ENCODE measurements at places on chromosomes 2 and 18. TPM values are rescaled to one million over a fixed set of nuclear protein-coding genes. Genes with fewer than 3 reads are reported as not detected.

DNA sequence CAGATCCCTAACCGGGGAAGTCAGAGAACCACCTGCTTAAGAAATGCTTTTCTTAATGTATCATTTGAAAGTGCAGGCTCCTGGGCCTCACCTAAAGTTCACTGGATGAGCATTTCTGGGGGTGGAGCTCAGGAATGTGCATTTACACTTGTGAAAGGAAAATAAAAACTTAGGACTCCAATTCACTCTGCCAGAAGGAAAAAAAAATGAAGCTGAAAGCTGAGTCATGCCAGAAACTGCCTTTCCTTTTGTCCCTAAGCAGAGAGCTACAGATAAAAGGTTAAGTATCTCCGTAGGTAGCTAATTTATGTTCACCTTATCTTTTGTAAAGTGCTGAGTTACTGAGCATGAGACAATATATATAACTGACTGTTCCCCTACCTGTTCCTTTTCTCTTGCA is 229.5 kb upstream of the MEX3C start:
- H3K4me1 ChIP-seq, result peaks cover 11% of the 10 kb centered on the region
- H3K27me3 ChIP-seq, result no peaks in the 10 kb centered on the region
- no peak overlapping the region for H3K4me3 ChIP-seq
- no peaks in the 10 kb centered on the region for H3K36me3 ChIP-seq
- peak overlapping the region; percentile 74 for H3K27ac ChIP-seq

GRCh38 chr2:172195836-172196376 is 93.2 kb upstream of the DLX2 start:
- no peak for DNase-seq
- peak overlapping the region; percentile 26 for H3K27ac ChIP-seq
- H3K4me1 ChIP-seq, result peaks cover 4% of the 10 kb centered on the region

DNA sequence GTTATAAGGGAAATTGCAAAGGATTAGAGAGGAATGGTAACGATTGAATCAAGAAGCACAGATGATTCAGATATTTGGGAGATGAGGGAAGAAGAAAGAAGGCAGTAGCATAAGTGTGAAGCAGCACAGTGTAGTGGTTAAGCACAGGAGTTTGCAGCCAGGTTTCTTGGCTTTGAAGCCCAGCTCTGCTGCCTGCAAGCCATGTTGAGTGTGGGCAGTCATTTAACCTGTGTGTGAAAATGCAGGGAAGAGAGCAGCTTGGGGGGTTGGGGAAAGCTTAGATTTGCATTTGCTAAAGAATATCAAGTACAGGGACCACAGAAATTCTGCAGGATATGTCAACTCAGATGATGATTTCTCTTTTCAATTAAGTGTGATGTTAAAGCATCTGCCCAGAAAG is 21.5 kb upstream of the RBMS1 start:
- no peaks in the 10 kb centered on the region for H3K27me3 ChIP-seq
- DNase-seq, result no peak
- no peaks in the 10 kb centered on the region for H3K4me1 ChIP-seq
- H3K36me3 ChIP-seq, result no peaks in the 10 kb centered on the region
- no peak overlapping the region for H3K4me3 ChIP-seq

DNA sequence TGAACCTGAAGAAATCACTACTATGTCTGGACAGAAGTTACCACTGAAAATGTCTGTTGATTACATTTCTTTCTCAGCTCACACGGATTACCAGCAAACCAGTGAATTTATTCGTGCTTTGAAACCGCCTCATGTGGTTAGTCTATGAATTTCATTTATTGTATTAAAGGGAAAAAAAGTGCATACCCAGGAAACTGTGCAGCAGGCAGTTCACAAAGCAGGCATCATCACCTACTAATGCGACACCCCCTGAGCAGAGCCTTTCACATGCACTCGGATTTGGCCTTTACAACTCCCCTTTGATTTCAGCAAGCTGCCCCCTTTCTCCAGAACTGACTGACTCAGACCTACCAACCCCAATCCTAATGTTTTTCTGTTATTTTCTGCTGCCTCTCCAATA is 20.1 kb downstream of the CPSF3 start:
- no peaks in the 10 kb centered on the region for H3K36me3 ChIP-seq
- no peak overlapping the region for H3K4me3 ChIP-seq
- DNase-seq, result no peak
- H3K27ac ChIP-seq, result no peak overlapping the region

DNA sequence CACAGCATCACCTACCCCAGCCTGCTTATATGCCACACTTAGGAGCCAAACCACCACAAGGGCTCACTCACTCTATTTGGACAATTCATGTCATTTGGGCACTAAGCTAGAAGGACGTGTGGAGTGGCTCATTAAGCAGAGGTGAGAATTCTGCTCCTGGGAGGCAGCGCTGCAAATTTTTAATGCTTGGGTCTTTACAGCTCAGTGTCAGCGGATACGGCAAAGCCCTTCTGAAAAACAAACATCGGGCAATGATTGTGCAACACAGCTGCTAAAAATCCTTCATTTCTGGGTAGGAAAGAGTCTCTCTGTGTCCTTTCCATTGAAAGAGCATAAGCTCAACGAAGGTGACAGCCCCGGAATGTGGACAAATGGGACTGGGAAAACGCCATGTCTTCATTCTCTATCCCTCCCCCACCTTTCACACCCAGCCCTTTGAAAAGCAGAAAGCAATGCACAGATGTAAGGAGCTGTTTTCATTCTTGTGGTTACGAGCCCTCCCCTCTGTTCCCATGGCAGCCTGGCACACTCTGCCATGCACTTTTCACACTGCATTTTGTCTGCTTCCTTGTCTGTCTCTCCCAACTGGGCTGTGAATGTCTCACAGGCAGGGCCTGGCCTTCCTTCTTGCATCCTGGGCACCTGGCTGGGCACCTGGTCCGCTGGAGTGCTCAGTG is 16.0 kb downstream of the TMEM177 start:
- peak overlapping the region; percentile 26 for H3K27ac ChIP-seq
- H3K4me1 ChIP-seq, result peaks cover 16% of the 10 kb centered on the region
- no peaks in the 10 kb centered on the region for H3K36me3 ChIP-seq
- H3K27me3 ChIP-seq, result no peaks in the 10 kb centered on the region
- no peak for DNase-seq
- no peak overlapping the region for H3K4me3 ChIP-seq

DNA sequence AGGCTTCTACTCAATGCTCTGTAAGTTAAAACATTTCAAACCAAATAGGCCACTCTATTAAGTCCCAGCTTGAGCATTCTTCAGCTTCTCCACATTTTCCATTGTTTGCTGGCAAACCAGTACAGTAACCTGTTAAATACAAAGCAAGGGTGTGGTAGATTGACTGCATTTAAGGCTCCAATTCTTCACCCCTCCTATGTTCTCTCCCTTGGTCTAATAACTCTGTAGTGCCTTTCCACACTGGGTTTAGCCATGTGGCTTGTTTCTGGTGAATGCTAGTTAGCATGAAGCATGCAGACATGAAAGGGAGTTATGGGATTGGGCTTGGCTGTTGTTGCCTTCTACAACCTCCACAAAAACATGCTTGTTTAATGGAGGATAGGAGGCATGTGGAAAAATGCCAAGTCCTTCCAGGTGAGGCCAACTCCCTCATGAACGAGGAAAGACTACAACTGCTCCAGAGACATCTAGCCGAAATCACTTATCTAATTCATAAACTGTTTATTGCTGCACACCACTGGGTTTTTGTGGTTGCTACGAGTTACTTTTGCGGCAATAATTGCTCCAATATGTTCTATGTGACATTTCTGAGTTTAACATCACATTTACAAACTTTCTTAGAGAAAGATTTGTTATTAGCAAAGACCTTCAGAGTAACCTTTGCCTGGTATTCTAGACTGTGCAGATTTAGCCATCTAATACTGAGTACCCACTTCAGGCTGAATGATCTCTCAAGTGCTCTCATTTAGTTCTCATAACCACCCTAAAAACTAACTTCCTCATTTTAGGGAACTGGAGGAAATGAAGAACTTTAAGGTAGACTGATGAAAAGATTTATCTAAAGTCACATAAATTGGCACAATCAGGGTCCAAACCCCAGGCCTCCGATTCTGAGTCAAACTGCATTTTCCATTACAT is 104.0 kb downstream of the SMAD2 start:
- no peaks in the 10 kb centered on the region for H3K27me3 ChIP-seq
- no peaks in the 10 kb centered on the region for H3K4me1 ChIP-seq
- H3K4me3 ChIP-seq, result no peak overlapping the region
- H3K27ac ChIP-seq, result no peak overlapping the region
- DNase-seq, result no peak

DNA sequence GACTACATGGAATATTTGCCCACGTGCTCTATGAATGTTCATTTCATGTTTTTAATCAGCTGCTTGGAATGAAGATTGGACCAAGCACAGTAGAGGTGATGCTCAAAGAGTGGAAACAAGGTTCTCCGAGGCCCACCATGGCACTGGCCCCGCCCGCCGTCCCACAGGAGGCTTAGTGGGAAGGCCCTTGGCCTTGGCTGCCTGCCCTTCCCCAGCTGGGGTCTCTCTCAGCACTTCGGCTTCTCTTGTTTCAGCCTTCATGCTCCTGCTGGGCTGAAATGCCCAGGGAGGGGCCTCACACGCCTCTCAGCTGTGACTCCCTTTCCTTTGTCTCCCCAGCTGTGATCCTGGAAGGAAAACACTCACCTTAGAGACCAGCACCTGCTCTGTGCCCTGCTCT is 833.2 kb downstream of the GALR1 start:
- DNase-seq, result no peak
- H3K4me1 ChIP-seq, result no peaks in the 10 kb centered on the region
- no peak overlapping the region for H3K4me3 ChIP-seq
- no peaks in the 10 kb centered on the region for H3K27me3 ChIP-seq
- H3K36me3 ChIP-seq, result no peaks in the 10 kb centered on the region
- no peak overlapping the region for H3K27ac ChIP-seq

GRCh38 chr2:57417007-57417406 is 629.6 kb upstream of the VRK2 start:
- H3K4me1 ChIP-seq, result no peaks in the 10 kb centered on the region
- H3K4me3 ChIP-seq, result no peak overlapping the region
- H3K36me3 ChIP-seq, result no peaks in the 10 kb centered on the region
- no peaks in the 10 kb centered on the region for H3K27me3 ChIP-seq
- DNase-seq, result no peak

- DNase-seq, result no peak
- H3K4me1 ChIP-seq, result no peaks in the 10 kb centered on the region
- no peaks in the 10 kb centered on the region for H3K27me3 ChIP-seq
- no peaks in the 10 kb centered on the region for H3K36me3 ChIP-seq
- H3K4me3 ChIP-seq, result no peak overlapping the region
These were observed 516.4 kb downstream of the ZEB2 start for GRCh38 chr2:144003460-144004075.

- no peak for DNase-seq
- no peaks in the 10 kb centered on the region for H3K27me3 ChIP-seq
- no peaks in the 10 kb centered on the region for H3K36me3 ChIP-seq
- H3K4me3 ChIP-seq, result no peak overlapping the region
- H3K27ac ChIP-seq, result no peak overlapping the region
These were observed 33.5 kb downstream of the GRHL1 start for GRCh38 chr2:9984871-9985480.

GRCh38 chr2:97769711-97770110 is 56.3 kb downstream of the ZAP70 start:
- no peak for DNase-seq
- H3K36me3 ChIP-seq, result peaks cover 3% of the 10 kb centered on the region
- H3K27ac ChIP-seq, result no peak overlapping the region
- no peaks in the 10 kb centered on the region for H3K27me3 ChIP-seq

DNA sequence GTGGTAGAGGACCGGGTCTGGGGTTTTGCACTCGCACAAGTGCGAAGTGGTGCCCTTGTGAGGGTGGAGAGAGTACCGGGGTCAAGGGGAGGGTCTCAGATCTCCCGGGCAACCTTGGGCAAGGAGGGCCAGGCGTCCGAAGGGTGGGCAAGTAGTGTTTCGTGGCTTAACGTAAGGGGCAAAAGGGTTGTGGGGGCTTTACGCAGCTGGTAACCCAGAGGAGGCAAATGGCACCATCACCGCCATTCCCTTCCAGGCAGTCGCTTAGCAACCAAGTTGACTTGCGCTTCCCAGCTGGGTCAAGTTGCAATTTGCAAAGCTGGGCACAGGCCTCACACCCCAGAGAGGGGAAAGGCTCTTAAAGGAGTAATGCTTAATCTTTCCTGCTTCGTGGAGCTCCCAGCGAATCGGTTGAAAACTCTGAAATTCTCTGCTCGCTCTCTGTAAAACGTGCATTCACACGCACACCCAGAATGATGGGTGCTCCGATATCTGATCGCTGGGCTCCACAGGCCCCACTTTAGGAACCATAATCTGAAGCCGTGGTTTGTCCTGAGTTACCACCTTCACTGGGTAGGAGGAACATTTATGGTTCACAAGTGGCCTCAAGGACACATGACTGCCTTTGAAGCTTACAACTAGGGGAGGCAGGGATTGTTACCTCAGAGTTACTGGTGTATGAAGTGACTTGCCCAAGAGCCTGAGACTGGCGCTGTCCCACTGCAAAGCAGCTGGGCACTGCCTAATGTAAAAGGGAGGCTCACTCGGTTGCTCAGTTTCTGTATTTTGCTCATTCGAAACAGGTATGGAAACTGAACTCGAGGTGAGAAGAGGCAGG is 127.9 kb downstream of the UXS1 start:
- H3K27ac ChIP-seq, result no peak overlapping the region
- no peak overlapping the region for H3K4me3 ChIP-seq
- H3K36me3 ChIP-seq, result no peaks in the 10 kb centered on the region

DNA sequence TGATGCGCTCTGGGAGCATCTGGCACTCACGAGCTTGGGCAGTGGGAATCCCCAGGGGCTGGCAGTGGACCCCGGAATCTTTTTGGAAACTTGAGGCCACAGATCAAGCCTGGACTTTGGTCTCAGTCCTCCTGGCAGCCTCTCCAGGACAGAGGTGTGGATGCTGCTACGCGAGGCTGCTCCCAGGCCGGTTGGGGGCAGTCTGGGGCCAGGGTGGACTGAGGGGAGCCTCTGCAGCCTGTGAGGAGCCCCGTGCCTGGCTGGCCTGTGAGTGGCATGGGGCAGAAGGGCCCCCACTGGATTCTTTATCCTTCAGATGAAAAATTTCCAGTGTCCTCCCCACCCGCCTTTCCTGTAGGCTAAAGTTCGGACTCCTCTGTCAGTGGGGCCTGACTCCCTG is 12.7 kb upstream of the DES start:
- no peaks in the 10 kb centered on the region for H3K36me3 ChIP-seq
- H3K27me3 ChIP-seq, result no peaks in the 10 kb centered on the region
- DNase-seq, result no peak

GRCh38 chr18:40851014-40851429 is 1104.0 kb upstream of the PIK3C3 start:
- H3K36me3 ChIP-seq, result no peaks in the 10 kb centered on the region
- DNase-seq, result peak; percentile 9
- no peaks in the 10 kb centered on the region for H3K4me1 ChIP-seq
- H3K4me3 ChIP-seq, result no peak overlapping the region
- H3K27ac ChIP-seq, result no peak overlapping the region

GRCh38 chr2:141186413-141187074 is 944.3 kb downstream of the LRP1B start:
- no peak overlapping the region for H3K4me3 ChIP-seq
- no peaks in the 10 kb centered on the region for H3K36me3 ChIP-seq
- no peak for DNase-seq
- no peaks in the 10 kb centered on the region for H3K27me3 ChIP-seq

GRCh38 chr2:99775585-99775984 is 285.8 kb upstream of the REV1 start:
- H3K4me3 ChIP-seq, result no peak overlapping the region
- no peak overlapping the region for H3K27ac ChIP-seq
- H3K36me3 ChIP-seq, result no peaks in the 10 kb centered on the region
- DNase-seq, result no peak

MERTK gene
- total RNA-seq, result 27.0 TPM

PPP1CB gene
- total RNA-seq, result 269 TPM

ODC1 gene
- 165 TPM for total RNA-seq

ACTG2 gene
- 20.3 TPM for total RNA-seq

TIA1 gene
- 137 TPM for total RNA-seq

CROCC2 gene
- total RNA-seq, result 0.10 TPM

CFAP65 gene
- 0.12 TPM for total RNA-seq

Measured in hepatocyte (in vitro differentiated cells).